BE2C (cell line): ENCODE measurements at places on chromosomes 12 and 14.

- no peak for DNase-seq
These were observed 61.0 kb upstream of the PTHLH start for GRCh38 chr12:28033538-28033915.

DNA sequence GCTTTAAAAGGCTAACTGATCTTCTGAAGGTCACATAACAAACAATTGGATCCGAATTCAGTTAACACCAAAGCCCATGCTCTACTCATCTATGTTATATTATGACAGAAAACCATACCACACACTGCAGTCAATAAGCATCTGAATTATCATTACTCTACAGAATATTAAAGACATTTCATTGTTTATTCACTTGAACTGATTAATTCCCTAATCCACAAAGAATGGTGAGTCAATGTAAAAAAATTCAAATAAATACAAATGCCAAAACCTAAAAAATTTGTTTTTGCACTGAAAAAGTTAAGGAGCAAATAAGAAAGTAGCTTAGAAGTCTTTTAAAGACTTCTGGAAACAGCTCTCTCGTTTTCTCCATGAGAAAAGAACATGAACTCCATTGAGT, 13.7 kb downstream of the NID2 start:
- no peak for DNase-seq

GRCh38 chr14:68519671-68520187, 273.1 kb downstream of the ZFP36L1 start:
- DNase-seq, result no peak

DNA sequence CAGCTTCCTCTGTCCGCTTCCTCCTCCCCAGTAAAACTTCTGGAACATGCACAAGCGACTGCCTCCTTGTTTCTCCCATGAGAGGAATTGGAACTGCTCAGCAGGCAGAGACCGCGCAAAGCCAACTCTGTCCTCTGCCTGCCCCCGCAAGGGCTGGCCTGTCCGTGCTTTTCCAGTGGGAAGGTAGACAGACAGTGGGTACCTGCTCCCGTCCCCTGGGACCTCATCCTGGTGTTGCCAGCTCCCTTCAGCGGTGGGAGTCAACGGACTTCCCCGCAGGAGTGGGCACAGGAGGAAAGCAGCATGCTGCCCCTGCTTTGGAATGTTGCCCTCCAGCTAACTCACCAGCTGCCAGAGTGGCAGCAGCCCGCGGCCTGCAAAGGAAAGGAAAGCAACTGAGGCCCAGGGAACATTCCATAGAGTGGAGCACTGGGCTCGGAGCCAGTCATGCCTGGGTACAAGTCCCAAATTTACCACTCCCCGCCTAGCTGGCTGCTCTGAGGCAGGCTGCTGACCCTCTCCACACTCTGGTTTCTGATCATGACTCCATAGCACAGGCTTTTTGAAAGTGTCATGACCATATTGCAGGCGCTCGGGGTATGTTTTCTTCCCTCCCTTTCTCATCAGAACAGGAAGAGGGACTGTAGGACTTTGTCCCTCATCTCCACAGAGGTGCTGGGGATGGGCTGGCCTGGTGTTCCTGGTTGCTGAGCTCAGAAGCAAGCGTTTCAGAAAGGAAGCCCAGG, 89.2 kb upstream of the CLMN start:
- no peak for DNase-seq

GRCh38 chr12:1523046-1523445, 71.3 kb downstream of the FBXL14 start:
- DNase-seq, result no peak

DNA sequence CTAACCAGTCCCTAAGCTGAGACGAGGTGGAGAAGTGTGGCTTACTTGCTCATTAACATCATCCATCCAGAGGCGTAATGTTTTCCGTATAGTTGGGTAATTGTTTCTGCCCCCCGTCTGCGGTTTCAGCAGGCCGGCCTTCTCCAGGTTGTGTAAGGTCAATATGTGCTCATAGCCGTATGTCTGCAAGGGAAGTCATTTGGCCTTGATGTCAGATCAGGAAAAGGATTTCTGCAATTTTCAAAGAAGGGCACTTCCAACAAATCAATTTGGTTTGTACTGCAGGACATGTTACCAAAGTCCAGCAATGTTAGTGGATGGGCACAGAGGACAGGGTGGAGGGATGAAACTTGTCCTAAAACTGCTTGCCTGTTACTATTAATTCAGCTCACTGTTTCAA, 9.9 kb upstream of the DIABLO start:
- no peak for DNase-seq

GRCh38 chr12:108419949-108420348, 80.8 kb upstream of the CMKLR1 start:
- no peak for DNase-seq

GRCh38 chr12:52417740-52418139, 11.6 kb upstream of the KRT82 start:
- DNase-seq, result no peak

DNA sequence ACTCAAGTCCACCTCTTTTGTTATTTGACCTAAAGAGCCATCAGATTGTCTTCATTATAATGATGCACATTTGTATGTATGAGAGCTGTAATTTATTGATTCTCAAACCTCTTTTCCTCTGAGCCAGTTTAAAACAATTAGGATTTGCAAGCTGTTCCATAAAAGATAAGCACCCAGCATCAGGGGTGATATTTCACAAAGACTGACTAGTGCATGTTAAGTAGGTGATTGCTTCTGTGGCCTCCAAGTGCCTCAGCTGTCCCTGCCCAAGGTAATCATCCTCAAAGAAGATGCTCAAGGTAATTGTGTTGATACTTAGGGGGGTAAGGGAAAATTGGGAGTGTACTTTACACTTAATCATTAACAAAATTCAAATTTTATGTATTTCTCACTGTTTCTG, 18.2 kb downstream of the CEP128 start:
- DNase-seq, result no peak

DNA sequence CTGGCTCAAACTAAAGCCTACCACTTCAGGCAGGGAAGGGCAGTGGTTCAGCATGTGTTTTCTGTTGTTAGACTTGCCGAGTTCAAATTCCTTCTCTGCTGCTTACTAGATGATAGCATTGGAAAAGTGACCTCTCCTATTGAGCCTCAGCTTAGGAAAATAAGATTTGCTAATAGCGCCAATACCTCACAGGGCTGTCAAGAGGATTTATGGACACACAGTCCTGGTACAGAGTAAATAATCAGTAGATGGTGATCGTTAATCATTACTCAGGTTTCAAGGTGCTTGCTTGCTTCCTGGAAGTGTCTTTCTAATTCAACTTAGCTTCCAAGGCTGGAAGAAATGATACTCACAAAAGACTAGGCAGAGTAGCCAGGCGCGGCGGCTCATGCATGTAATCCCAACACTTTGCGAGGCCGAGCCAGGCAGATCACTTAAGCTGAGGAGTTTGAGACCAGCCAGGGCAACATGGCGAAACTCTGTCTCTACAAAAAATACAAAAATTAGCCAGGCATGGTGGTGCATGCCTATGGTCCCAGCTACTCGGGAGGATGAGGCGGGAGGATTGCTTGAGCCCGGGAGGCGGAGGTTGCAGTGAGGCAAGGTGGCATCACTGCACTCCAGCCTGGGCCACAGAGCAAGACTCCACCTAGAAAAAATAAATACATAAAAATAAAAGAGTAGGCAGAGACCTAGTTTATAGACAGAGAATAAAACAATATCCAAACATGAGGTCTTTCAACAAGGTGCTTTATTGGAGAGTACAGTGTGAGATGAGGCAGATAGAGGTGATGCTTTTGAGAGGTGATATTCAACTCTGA, 6.0 kb downstream of the PLA2G1B start:
- DNase-seq, result no peak

DNA sequence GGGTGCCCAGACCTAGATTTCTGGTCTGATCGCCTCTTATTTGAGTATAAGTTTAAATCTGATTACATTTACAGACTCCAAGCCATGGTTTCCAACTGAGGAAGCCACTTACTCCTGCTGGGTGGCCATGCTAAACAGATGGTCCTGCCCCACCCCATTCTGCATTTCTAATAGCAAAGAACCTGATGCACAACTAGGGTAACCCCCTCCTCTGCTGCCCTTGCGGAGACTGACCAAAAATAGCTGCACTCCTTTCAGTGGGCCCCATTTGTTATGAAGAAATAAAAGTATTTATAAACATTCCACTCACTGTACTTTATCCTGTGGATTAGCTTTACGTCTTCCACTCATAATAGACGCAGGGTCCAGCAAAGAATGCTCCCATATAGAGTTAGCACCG, 6.8 kb downstream of the GIT2 start:
- no peak for DNase-seq

DNA sequence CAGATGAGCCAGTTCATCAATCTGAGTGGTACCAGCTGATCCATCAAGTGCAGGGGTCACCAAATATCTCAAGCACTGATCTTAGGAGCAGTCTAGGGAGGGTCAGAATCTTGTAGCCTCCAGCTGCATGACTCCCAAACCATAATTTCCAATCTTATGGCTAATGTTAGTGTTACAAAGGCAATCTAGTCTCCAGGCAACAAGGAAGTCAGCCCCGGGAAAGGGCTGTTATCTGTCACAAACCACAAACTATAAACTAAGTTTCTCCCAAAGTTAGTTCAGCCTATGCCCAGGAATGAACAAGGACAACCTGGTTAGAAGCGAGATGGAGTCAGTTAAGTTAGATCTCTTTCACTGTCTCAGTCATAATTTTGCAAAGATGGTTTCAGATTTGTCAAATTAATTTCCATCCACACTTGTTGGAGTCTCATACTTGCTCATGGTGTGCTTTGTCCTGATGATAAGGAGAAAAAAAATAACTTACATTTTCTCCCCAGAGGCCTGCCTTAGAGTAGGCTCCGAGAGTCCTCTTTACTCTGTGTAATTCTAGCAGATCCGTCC, 3.9 kb upstream of the ABHD4 start:
- no peak for DNase-seq

DNA sequence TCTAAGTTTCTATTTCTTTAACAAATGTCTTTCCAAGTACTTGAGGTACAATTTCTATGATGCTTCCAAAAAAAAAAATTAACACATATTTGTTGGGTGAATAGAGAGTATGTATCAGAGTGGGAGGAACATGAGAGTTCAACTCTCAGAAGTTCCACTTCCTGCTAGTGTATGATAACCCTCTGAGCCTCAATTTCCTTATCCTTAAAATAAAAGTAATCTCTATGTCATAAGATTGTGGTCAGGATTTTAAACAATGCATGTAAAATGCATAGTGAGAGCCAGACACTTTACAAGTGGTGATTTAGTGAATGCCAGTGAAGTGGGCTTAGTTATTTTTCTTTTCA, 270.3 kb upstream of the AMIGO2 start:
- no peak for DNase-seq

- DNase-seq, result no peak
These were observed 31.4 kb downstream of the NUBPL start for GRCh38 chr14:31592631-31593030.

DNA sequence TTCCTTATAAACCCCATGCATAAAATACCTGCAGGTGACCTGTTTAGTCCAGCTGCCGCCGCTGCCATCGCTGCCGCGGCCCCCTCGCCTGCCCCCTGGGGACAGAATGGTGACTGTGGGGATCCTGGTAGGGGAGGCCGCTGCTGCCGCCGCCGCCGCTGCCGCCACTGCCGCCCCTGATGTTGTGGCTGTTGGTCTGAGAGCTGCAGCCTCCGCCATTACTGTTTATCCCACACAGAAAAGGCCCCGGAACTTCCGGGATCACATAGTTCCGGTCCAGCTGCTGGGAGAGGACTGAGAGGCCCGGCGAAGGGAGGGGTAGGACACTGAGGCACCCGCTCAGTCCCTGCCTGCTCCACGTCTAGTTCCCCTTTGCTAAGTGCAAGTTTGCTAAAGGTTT, 244.9 kb downstream of the C12orf50 start:
- no peak for DNase-seq

DNA sequence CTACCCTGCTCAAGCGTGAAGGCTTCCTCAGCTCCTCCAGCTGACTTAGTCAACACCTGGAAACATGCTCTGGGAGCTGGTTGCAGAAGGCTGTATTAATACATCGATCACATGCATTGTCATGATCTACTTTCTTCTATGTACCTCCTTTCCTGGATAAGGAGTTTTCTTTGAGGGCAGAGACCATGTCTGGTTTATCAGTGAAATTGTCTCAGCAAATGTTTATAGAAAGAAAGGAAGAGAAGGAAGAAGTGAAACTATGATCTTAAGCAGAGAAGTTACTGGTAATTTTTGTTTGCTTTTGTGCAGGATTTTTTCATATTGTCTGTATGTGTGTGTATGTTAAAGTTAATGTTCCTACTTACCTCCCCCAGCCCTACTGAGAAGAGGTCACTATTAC, 4.5 kb downstream of the DYRK4 start:
- DNase-seq, result no peak

- no peak for DNase-seq
These were observed 1.9 kb downstream of the RESF1 start for GRCh38 chr12:31961137-31961536.

- DNase-seq, result no peak
These were observed 48.0 kb downstream of the TMEM116 start for GRCh38 chr12:111964935-111965334.

GRCh38 chr12:103181366-103182152, 224.1 kb downstream of the ASCL1 start:
- DNase-seq, result no peak

DNA sequence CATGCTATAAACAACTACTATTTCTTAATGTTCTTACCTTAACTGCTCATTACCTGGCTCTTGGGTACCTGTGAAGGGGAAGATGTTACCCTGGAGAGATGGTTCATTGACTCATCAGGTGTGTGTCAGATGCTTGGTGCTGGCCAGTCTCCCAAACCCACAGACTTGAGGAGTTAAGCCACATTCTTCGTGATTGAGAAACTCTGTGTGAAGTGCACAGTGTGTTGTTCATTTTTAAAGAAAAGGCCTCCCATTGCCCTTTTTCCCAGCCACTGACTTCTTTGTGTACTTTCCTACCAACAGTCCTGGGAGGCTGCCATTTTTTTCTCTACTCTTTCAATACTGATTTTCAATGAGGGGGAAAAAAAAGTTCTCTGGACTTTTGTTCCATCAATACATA, 3.2 kb downstream of the MGST1 start:
- DNase-seq, result no peak

DNA sequence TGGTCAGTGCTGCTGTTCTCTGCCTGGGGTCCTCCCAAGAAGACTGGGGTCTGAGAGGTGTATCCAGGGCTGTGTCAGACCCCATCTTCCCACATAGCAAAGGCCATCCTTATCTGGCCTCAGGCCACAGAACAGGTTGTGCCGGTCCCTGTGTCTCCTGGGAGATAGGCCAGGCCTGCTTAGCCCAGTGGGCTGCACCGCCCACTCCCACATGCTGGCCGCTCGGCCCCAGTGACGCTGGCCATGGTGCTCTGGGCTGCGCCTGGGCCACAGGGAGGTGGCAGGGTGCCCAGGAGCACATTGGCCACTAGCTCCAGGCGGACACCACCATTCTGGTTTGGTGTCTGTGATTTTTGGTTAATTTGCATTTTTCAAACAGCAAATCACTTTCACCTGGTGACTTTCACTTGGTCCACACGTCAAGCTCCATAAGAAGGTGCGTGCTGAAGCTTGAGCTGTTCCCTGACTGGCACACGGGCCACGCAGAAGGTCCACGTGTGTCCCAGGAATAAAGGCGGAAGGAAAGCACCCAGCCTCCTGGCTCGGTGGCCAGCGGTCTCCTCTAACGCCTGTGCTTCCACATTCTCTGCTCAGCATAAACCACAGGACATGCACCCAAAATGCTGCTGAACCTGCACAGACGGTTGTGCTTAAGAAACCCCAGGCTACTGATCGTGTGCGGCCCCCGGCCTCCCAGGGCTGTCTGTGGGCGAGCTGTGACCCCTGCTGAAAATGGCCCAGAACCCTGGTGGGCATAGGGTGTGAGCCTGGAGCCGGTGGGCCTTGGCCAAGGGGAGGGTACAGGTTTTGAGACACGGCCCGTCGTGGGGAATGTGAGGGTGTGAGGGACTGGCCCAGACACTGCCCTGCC, 4.6 kb downstream of the FBRSL1 start:
- DNase-seq, result no peak

GRCh38 chr12:106132175-106133135, 6.3 kb downstream of the NUAK1 start:
- DNase-seq, result no peak
